ENCODE measurements at places on chromosomes 5 and 9.

- peak; percentile 37 for DNase-seq
Measured at GRCh38 chr9:5630081-5630507, 1.2 kb downstream of the RIC1 start.

GRCh38 chr9:34985311-34985899 lies 4.1 kb upstream of the DNAJB5 start:
- DNase-seq = peak; percentile 62

DNA sequence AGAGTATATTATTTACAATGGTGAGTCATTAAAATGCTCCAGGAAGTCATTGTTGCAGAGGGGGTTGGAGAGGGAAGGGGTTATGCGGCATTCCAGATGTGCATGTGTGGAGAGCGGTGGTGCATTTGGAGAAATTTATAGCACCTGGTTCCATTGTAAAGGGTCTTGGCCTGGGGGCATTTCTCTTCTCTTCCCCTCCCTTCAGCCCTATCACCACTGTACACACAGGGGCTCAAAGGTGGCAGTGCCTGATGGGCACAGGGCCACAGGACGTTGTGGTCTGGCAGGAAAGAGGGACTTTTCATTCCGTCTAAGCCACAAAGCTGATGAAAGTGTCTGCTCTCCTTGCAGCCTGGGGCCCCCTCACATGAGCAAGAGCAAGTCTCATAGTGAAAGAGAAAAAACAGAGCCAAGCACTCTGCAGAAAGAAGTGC lies 442.4 kb upstream of the ZNF462 start:
- peak; percentile 2 for DNase-seq

DNA sequence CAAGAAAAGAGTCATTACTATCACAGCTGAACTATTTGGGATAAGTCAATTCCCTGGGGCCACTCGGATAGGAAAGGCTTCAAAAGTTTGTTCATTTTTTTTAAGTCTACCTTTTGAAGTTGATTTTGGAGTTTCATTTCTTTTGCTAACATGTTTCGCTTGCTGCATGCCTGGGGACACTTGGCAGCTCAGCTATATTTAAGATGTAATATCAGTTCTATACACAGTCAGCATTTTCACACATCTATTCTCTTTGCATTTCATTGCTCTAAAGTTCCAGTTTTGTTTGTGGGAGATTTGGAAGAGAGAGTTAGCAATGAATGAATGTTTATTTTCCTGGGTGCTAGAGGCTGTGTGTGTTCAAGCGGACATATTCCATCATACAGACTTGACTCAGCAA lies 445.2 kb upstream of the GRAMD2B start:
- DNase-seq = no peak

GRCh38 chr9:6195714-6196360 lies 19.8 kb upstream of the IL33 start:
- no peak for DNase-seq

DNA sequence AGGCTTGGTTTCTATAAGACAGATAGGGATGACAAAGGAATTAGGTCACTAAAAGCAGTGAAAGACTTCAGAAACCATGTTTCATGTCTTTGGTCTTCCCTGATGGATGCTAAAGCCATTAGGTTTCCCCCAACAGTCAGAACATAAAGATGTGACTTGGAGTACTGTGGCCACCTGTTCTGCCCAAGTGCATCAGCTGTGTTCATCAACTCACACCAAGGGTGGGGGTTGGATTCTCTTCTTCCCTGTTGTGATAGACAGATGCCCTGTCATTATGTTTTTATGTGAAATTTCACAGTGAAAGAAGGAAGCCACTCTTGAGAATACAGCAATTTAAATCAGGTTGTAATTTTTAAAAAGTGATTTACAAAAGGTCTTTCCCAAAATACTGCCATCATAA lies 196.8 kb downstream of the SH3GL2 start:
- no peak for DNase-seq

- peak; percentile 24 for DNase-seq
Measured at GRCh38 chr5:79436224-79436623, 77.7 kb downstream of the HOMER1 start.

GRCh38 chr9:94611638-94612068 lies 18.0 kb upstream of the FBP2 start:
- no peak for DNase-seq

GRCh38 chr9:137554349-137554748 lies 2.7 kb downstream of the MRPL41 start:
- DNase-seq = no peak

DNA sequence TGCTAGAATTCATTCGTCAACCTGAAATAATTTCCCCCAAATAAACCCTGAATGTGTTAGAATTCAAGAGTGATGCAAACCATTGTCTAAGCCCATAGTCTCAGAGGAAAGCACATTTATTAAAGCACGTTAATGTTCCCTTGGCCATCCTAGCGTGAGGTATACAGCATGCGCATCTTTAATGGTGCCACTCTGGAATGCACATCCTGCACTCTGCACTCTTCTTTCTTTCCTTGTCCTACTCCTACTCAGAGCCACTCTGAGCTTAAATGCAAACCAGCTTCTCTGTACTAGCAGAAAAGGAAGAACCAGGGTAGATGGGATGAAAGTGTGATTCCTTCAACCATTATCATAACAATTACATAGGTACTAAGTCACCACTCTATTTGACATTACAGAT lies 50.4 kb downstream of the ARL15 start:
- DNase-seq = no peak

GRCh38 chr5:10229306-10230048 lies 20.2 kb downstream of the ATPSCKMT start:
- peak; percentile 42 for DNase-seq

- no peak for DNase-seq
Measured at GRCh38 chr5:139117342-139117884, 80.8 kb downstream of the SIL1 start.

DNA sequence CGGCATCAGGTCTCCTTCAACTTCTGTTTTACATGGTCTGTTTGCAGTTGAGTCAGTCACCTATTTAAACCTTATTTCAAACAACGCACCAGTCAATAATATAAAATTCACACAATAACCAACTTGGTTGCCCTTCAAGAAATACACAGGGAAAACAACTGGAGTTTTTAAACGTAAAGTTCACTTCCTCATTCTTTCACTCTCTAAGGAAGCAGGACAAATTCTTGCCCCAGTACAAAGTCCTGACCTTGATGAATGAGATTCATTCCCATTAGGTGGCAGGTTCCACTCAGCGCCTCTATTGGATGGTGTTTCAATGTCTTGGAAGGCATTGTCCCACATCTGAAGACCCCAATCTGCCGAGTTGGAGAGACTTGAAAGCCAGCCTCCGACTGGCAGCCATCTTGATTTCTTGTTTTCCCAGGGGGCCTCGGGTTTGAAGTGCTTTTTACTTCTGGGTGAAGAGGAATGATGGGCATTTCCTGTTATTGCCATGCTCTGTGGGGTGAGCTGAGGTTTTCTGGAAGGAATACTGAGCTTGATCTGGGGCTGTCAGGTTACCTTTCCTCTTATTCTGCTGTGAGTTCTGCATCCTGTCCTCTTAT lies 105.0 kb downstream of the ACER2 start:
- no peak for DNase-seq

DNA sequence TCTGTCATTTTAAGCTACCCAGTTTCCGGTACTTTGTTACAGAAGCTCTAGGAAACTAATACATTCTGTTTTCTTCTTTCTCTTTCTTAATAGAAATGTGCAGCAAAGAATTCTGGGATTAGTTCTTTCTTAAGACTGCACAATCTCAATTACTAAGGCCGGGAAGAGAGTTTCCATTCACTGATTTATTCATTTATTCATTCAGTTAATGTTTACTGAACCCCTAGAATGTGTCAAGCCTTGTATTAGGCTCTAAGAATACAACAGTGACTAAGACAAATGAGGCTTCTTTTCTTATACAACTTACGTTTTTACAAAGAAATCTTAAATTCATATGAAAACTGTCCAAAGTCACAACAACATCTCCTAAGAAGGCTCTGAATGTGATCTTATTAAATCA lies 27.5 kb upstream of the THG1L start:
- no peak for DNase-seq

DNA sequence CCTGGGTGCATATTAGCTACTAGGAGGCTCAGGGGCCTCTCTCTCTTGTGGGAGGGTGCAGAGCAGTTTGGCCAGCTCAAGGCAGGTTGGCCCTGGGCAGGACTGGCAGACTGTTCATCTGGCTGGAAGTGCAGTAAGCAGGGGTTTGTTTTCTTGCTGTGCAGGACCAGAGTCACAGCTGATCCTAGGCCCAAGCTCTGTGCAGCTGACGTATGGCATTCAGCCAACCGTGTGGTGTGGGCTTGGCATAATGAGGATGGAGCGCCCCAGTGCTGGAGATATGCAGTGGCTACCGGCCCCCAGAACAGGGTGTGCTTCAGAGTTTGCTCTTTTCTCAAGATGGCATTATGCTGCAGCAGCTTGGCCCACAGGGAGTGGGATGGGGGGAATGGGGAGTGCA lies 31.0 kb upstream of the PHF24 start:
- DNase-seq = no peak

DNA sequence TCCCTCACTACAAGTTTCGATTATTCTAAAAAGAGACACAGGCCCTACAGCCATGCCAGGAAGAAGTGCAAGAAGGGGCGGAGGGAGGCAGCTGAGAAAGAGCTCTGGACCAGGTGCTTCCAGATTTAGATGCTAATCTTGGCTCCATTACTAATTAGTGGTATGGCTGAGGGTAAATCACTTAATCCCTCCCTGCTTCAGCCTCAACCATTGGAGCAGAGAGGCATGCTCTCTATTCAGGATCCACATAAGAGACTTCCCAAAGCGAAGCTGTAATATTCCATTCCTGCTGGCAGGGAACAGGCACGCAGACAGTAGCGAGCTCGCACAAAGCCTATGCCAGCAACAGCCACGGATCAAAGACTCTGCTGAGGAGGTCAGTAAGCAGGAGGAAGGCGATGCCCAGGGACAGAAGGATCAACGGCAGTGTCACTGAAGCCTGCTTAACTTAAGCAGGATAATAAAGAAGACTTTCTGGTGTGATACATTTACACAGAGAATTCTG lies 24.2 kb downstream of the LIFR start:
- peak; percentile 24 for DNase-seq

DNA sequence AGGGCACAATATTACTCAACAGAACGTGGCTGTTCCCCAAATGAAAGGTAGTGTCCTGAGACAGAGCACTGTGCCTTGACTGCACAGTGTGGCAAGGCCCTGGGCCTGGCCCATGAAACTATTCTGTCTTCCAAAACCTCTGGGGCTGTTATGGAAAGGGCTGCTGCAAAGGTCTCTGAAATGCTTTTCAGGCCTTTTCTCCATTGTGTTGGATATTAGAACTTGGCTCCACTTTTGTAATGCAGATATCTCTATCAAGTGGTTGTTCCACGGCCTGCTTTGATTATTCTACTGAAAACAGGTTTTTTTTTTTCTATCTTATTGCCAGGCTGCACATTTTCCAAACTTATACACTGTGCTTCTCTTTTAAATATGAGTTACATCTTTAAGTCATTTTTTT lies 777.5 kb upstream of the TYRP1 start:
- no peak for DNase-seq

DNA sequence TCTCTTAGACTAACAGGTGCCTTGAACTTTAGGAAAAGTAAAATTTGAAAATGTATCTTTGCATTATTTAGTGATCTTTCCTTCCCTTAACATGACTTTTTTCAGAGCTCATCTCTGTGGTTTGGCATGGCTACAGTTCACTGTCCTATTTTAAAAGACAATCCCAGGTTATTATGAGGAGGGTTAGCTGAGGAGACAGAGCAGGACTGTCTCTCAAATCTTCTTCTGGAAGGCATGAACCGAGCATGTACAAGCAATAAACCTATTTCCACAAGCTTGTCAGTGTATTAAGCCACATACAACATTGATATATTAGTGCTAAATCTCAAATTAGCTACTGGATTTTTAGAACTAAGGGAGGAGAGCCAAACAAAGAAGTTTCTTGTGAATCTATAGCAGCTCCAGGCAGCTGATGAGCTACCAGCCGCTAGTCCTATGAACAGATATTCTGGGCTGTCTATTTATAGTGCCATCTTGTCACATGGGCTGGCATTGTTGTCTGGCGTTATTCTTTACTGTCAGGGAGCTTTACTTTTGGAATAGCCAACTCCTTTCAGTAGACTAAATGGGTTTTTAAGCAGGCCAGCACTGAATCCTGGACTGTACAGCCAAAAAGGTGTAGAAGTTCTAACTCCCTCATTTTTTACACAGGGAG lies 171.2 kb upstream of the ACTBL2 start:
- DNase-seq = no peak

DNA sequence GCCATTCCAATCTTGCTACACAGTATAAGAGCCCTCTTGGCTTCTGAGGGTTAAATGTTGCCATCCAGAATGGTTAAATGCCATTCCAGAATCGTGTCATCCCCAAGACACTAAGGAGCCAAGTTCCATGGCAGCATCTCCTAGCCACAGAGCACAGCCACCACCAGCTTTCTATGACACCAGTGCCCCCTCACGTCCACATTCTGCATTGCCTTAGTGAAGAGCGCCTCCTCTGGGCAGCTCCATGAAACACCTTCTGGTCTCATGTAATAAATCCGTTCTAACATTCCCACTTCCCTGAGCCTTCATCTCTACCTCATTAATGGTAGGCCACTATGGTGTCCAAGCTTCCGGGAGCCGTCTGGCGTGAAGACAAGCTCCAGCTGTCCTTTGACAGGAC lies 12.4 kb downstream of the CBY3 start:
- no peak for DNase-seq

- DNase-seq = no peak
Measured at GRCh38 chr9:37889536-37889935, 14.4 kb downstream of the SLC25A51 start.

GRCh38 chr5:40475561-40475960 lies 204.2 kb upstream of the PTGER4 start:
- no peak for DNase-seq

- DNase-seq = no peak
Measured at GRCh38 chr5:132221781-132222648, 5.6 kb downstream of the P4HA2 start.

GRCh38 chr9:133597316-133597957 lies 11.8 kb downstream of the FAM163B start:
- peak; percentile 14 for DNase-seq

DNA sequence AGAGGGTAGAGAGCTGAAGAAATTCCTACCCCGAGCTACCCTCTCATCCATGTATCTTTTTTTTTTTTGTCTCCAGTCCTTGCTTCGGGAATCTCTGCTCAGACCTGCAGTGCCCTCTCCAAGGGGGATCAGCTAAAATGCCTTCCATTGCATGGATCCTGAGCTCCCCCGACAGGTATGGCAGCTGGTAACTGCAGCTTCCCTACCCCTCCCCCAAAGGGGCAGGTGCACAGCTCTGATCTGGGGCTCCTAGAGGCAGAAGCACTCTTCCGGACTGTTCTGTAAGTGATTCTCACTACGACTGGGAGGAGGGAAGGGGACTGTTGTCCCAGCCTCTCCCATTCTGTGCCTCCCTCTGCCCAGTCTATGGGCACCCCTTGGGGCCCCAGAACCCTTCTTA lies 169.6 kb downstream of the MELK start:
- no peak for DNase-seq

DNA sequence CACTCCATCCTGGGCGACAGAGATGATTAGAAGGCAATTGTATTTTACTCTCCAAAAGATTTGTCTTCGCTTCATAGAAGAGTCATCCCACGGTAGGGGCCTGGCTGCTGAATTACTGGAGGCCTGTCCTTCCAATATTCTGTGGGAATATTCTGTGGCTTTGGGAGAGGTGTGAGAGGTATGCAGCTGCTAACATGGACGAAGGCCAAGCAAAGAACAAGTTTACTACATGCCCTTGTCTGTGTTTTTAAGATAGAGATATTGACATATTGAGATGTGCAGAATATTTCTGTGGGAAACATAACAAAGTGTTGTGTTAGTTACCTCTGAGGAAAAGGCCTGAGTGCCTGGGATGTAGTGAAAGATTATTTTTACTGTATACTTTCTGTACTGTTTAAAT lies 71.8 kb upstream of the SMIM15 start:
- no peak for DNase-seq

- DNase-seq = no peak
Measured at GRCh38 chr9:99962680-99963261, 56.3 kb downstream of the STX17 start.
